ENCODE measurements at places on chromosomes 11 and 22. TPM values are rescaled to one million over a fixed set of nuclear protein-coding genes. Genes with fewer than 3 reads are reported as not detected.

The PGR gene
- not detected for total RNA-seq

The MAPK12 gene
- total RNA-seq = 33.8 TPM

The OR4C16 gene
- total RNA-seq = not detected

The TRIM5 gene
- 31.5 TPM for total RNA-seq

The SMPD1 gene
- 71.8 TPM for total RNA-seq

The DDB1 gene
- total RNA-seq = 205 TPM

The DDI1 gene
- total RNA-seq = not detected

The TBX1 gene
- 13.0 TPM for total RNA-seq

The C11orf86 gene
- total RNA-seq = not detected

The KCTD14 gene
- total RNA-seq = 1.9 TPM

The CCDC116 gene
- total RNA-seq = 0.26 TPM

The ROM1 gene
- 8.9 TPM for total RNA-seq

The LIF gene
- 23.1 TPM for total RNA-seq

The BID gene
- total RNA-seq = 32.3 TPM

The KDELR3 gene
- total RNA-seq = 40.0 TPM

The TOP3B gene
- total RNA-seq = 27.4 TPM

The MMP8 gene
- not detected for total RNA-seq

The OR5A1 gene
- total RNA-seq = not detected

The BTBD18 gene
- not detected for total RNA-seq

The RTL10 gene
- 14.9 TPM for total RNA-seq

The MN1 gene
- total RNA-seq = 0.11 TPM

The TREH gene
- total RNA-seq = not detected

The HEPHL1 gene
- total RNA-seq = not detected

The GRM5 gene
- not detected for total RNA-seq

The C11orf97 gene
- total RNA-seq = not detected

The PTS gene
- total RNA-seq = 30.1 TPM

The GRAP2 gene
- total RNA-seq = not detected

The BEST1 gene
- total RNA-seq = 3.5 TPM

The HPX gene
- not detected for total RNA-seq

The CTSW gene
- 0.40 TPM for total RNA-seq

The MMP10 gene
- total RNA-seq = not detected

The IL17REL gene
- not detected for total RNA-seq

The CRYBB3 gene
- total RNA-seq = not detected

The SNX32 gene
- total RNA-seq = 0.69 TPM

The CRYBB2 gene
- not detected for total RNA-seq
